ENCODE measurements at places on chromosomes 16 and 17.
A peak's percentile ranks its signal among the peaks of the same experiment; 100 is the strongest.

DNA sequence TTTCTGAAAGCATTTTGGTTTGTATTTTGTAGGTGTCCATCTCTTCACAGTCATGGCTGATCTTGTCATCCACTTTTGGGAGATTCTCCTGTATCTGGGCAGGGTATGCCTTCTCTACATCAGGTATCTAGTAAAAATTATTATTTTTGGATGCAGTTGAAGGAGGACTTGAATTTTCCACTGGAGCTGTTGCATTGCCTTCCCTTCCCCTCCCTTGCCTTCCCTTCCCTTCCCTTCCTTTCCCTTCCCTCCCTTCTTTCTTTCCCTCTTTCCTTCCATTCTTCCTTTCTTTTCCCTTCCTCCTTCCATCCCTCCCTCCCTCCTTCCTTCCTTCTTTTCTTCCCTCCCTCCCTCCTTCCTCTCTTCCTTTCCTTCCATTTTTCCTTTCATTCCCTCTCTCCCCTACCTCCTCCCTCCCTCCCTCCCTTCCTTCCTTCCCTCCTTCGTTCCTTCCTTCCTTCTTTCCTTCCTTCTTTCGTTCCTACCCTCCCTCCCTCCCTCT, 33.8 kb upstream of the CPHXL start:
- no peak for DNase-seq

- no peak for DNase-seq
Observed at GRCh38 chr17:81115749-81116464, 49.4 kb upstream of the PVALEF start.

DNA sequence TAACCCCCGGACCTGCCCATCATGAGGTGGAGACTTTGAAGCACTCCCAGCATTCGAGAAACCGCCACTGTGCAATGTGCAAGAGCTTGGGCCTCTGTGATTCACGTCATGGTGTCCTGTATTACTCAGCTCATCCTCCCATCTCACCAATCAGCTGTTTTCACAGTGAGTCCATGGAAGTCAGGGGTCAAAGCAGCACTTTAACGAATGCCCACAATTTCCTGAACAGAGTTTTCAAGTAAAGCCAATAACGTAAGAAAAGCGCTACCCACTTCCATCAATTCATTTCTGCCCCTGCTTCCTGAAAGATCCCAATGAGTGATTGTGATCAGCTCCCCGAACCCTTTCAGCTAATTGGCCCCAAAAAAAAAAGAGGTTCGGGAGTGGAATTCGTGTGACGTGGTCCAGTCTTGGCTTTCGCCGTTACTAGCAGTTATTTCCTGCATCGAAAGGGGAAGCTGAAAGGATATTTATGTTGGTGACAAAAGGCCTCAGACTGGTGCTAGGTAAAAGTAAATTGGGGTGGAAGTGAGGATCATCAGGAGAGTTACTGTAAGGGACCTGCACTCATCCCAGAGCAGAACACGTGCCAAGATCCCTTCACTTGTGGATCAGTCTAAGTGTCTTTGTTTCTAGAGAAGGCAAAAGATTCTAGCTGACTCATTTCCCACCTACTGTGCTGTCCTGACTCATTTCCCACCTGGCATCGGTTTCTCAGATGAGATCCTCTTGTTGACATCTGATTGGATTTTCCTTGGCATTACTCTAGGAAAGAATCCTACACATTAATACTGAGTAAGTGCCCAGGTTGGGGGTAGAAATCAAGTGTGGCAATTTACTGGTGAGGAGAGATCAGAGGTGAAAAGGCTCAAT, 136.7 kb upstream of the NUDT7 start:
- DNase-seq = no peak

- no peak for DNase-seq
Observed at GRCh38 chr16:66599726-66600125, 4.8 kb upstream of the CMTM3 start.

DNA sequence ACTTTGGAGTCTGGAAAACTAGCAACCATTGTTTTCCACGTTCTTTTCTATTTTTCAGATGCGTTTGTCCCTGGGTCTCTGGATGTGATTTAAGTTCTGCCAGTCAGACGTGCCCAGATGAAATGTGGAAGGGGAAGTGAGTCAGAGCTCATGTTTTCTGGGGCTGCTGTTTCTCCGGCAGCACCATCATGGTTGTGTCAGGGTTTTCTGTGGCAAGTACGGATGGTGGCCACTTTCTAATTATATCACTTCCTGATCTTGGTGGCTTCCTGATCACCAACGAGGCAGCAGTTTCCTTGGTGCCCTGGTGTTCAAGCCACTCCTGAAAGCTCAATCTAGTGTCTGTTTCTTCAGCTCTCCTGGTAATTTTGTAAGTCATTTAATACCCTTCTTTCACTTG, 31.4 kb upstream of the PMFBP1 start:
- no peak for DNase-seq

GRCh38 chr17:67044940-67045339, 586 bp downstream of the CACNG1 start:
- DNase-seq = no peak

GRCh38 chr17:40345161-40345993, 19.2 kb downstream of the GJD3 start:
- no peak for DNase-seq

DNA sequence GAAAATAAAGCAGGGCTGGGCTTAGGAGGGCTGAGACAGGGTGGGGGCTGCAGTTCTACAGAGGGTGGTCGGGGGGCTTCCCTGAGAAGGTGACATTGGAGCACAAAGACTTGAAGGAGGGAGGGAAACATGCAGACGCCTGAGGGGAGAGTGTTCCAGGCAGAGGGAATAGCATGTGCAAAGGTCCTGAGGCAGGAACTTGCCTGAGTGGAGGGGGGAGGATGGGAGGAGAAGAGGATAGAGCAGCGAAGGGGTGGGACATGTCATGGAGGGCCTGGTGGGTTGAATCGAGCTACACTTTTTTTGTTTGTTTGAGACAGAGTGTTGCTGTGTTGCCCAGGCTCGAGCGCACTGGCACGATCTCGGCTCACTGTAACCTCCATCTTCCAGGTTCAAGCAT, 33.0 kb downstream of the GINS3 start:
- no peak for DNase-seq

- no peak for DNase-seq
Observed at GRCh38 chr17:67056746-67057490, 12.6 kb downstream of the CACNG1 start.

GRCh38 chr16:27239906-27240655, 28.5 kb downstream of the NSMCE1 start:
- no peak for DNase-seq

DNA sequence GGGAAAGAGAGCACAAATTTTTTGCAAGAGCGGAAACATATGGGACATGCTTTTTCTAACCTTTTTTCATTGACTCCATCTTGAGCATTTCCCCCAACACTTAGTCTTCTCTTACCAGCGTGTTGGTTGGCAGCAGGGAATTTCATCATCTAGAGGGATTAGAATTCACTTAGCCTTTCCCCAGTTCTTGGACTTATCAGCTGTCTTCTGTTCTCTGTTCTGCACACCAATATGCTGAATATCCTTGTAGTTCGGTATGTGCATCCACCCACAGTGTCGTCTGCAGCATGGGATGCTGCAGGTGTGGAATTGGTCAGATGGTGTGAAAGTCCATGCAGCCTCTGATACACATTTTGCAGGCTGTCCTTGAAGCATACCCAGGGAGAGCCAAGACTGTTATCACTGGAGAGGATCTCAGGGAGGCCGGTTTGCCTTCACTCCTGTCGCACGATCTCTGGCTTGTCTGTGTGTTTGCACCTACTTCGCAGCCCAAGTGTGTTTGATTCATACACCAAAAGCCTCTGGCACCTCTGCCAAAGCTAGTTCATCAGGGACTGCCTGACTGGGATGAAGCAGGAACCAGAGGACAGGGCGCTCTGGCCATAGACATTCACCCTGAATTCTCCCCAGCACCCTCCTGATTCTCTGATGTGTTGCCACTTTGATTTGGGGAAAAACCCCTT, 93.3 kb downstream of the SOCS1 start:
- no peak for DNase-seq

DNA sequence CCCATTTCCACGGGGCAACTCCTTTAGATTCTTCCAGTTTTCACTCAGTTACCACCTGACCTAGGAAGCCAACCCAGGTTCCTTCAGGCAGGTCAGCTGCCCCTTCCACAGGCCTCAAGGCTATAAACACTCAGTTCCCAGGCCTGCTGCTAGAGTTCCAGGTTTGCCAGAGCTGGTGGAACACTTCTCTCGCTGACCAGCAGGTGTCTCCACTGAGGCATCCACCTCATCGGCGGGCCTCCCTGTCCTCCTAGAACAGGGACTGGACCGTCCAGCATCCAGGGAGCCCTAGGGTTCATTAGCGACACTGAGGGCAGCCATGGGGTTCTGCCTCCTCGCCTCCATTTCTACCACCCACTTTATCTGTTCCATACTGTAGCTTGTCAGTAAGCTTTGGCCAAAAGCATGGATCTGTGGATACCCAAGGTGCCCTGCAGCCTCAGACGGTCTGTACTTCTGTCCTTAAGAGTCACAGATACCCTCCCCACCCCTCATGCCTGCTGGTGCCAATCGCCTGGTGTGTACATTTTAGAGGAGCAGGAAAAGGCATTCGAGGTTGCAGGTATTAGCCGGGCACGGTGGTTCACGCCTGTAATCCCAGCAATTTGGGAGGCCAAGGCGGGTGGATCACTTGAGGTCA, 29.0 kb downstream of the PIMREG start:
- DNase-seq = peak; percentile 87

- DNase-seq = no peak
Observed at GRCh38 chr17:31318851-31319661, 2.4 kb downstream of the EVI2A start.

GRCh38 chr16:56346131-56346890, 79.0 kb downstream of the AMFR start:
- no peak for DNase-seq

- no peak for DNase-seq
Observed at GRCh38 chr16:19377864-19378263, 39.8 kb upstream of the TMC5 start.

DNA sequence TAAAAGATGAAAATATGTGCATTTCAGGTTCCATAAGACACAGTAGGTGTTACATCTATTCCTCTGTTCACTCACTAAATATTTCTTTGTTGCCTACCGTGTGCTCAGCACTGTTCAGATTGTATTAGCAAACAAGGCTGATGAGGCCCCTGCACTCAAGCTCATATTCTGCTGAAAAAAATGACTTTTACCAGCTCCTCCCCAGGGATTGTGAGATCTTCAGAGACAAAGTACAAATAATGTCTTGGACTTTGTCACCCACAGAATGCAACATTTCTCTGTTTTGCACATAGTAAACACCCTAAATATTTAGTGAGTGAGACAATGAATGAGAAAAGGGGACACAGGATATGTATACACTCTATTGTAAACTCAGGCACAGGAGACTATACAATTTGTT, 21.9 kb upstream of the MYOCD start:
- DNase-seq = no peak

DNA sequence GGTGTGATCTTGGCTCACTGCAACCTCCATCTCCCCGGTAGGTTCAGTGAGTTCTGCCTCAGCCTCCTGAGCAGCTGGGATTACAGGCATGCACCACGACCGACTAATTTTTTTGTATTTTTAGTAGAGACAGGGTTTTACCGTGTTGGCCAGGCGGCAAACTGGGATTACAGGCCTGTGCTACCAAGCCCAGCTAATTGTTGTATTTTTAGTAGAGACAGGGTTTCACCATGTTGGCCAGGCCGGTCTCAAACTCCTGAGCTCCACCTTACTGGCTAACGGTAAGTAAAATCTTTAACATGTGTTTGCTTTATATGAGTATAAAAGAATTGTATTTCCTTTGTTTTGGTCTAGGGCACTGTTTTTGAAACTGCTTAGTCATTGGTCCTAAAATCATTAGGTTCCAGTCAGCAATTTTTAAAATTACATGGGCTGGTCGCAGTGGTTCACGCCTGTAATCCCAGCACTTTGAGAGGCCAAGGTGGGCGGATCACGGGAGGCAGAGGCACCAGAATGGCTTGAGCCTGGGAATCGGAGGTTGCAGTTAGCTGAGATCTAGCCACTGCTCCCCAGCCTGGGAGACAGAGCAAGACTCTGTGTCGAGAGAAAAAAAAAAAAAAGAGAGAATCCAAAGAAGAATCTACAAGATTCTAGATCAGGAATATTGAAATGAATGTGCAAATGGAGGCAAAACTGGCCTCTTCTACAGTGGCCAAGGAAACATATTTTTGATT, 3.6 kb downstream of the FLYWCH1 start:
- DNase-seq = no peak

DNA sequence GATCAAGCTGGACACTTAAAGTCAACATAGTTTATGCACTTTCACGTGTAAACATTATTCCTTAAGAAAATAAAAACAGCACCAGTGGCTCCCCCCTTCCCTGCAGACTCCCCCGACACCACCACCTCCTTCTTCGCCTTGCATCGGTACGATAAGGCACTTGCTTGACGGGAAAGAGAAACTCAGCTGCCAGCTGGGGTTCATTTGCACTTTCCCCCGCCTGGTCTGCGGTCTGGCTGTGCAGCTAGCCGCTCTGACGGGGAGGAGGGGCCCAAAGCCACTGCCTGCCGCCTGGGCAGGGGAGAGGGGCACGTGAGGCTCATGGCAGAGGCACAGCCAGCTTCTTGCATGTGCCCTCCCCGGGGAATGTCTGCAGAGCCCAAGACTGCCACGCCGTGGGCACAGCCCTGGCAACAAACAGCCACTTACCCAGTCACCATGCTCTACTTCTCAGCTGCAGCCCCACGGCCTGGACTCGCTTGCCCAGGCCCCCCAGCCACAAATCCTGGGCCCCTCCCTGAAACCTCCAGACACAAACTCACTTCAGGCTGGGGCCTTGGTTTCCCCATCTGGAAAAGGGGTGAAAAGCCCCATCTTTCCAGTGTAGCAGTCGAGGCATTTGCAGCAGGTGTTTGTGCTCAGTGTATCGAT, 16.5 kb upstream of the PRM1 start:
- no peak for DNase-seq

DNA sequence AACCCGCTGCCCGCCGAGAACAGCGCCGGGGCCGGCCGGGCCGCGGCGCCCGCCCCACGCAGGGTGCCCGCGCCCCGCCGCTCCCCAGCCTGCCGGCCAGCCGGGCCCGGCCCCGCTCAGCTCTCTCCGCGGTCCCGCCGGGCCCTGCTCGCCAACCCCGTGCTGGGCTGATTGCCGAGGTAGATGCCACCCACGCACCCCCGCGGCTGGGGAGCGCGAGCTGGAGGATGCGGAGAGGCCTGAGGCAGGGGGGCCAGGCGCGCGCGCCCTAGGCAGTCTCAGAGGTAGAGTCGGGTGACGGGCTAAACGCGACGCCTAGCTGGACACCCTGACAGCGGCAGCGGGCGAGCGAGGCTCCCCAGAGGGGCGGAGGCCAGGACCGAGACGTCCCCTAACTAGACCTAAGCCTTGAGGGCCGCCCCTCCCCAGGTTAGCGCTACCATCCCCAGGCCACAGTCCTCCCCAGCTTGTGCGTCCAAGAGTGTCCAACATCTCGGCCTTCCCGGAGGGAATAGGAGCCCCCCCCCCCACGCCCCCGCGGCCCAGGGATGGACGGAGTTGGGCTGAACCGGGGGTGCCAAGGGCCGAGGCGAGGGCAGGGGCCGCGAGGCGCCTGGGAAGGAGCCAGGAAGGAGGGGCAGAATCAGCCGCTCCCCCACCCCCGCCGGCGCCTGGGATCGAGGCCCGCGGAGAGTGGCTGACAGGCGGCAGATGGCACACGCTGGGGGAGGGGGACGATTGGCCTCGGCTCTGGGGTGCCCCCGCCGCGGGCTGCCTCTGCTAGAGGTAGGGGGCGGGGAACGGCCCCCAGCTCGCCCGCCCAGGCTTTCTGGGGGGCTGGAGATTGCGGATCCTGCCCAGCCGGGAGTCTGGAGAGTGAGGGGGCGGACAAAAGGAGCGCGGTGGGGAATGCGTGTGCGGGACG, 2.5 kb upstream of the ZNF423 start:
- DNase-seq = no peak

- DNase-seq = no peak
Observed at GRCh38 chr17:78423961-78424675, 45.7 kb downstream of the PGS1 start.
